Umbilical cord (tissue), 2 donors: ENCODE measurements at places on chromosomes 13 and 19. TPM values are rescaled to one million over a fixed set of nuclear protein-coding genes. Genes with fewer than 3 reads are reported as not detected.

The IGFL1 gene
- total RNA-seq = not detected

The LILRB2 gene
- not detected for total RNA-seq

The ATP13A1 gene
- total RNA-seq = 89.8 TPM

The IRGQ gene
- 17.6 TPM for total RNA-seq

- DNase-seq = no peak
Observed at GRCh38 chr13:113746143-113746525, 12.9 kb upstream of the TMEM255B start.

DNA sequence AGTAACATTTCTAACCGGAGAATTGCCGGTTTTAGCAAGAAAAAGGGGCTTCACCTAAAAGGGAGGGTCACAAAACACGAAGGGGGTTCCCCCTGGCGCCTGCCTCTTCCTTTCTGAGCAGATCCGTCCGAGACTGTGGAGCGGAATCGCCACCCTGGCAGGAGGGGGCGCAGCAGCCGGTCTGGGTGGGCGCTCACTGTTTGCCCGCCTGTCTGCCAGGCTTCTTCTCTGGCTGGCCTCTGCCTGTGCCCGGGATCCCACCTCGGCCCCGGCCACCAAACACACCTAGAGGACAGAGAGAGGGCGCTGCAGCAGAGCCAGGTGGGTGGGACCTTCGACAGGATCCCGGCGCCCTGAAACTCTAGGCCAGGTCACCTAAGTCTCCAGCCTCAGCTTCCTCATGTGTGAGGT is 15.6 kb downstream of the LSM4 start:
- DNase-seq = no peak

- DNase-seq = no peak
Observed at GRCh38 chr13:76538004-76538403, 348.2 kb downstream of the KCTD12 start.

DNA sequence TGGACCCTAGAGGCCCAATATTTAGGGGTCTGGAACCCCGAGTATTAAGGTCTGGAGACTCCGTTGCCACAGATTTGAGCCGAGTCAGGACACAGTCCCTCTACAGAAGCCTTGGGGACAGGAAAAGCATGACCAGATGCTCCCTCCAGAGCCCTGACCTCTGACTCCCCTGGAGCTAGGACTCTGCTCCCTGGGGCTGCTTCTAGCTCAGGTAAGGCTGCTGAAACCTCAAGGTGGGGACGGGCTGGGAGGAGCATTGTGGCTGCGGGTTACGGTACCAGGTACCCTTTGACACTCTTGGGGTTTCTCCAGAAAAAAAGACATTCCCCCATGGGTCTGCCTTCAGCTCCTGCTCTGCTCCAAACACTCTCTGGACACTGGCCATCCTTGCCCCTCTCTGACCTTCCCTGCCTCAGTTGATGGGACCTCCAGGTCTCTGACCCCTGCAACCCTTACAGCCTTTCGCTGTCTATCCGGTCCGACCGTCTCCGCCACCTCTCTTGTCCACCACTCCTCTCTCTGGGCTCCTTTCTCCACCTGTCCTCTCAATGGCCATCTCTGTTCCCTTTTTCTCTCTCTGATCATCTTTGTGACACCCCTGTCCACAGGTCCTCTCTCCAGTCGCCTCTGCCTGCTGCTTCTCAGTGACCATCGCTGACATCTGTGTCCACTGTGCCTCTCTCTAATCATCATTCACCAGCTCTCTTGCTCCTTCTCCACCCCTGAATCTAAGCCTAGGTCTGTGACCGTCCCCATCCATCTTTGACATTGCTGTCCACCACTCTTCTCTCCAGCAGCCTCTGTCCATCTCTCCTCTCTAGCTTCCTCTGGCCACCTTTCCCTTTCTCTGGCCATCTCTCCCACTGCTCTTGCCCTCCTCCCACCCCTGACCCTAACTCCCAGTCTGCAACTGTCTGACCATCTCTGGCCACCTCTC is 1.4 kb downstream of the LRFN3 start:
- DNase-seq = no peak
